Breast epithelium (tissue), 4 donors: ENCODE measurements at places on chromosomes 11 and 22.
A peak's percentile ranks its signal among the peaks of the same experiment; 100 is the strongest.

- no peaks in the 10 kb centered on the region for H3K27me3 ChIP-seq
- H3K4me3 ChIP-seq = no peak overlapping the region
- H3K36me3 ChIP-seq = no peaks in the 10 kb centered on the region
- H3K27ac ChIP-seq = no peak overlapping the region
- no peaks in the 10 kb centered on the region for H3K4me1 ChIP-seq
Measured at GRCh38 chr22:40070701-40071100, 75.9 kb downstream of the FAM83F start.

- H3K27ac ChIP-seq = peak overlapping the region; percentile 79
- DNase-seq = no peak
- peaks cover 6% of the 10 kb centered on the region for H3K36me3 ChIP-seq
- no peaks in the 10 kb centered on the region for H3K27me3 ChIP-seq
Measured at GRCh38 chr11:73359341-73359740, 16.9 kb upstream of the RELT start.

GRCh38 chr22:39645532-39645931 is 75.0 kb downstream of the CACNA1I start:
- no peak overlapping the region for H3K4me3 ChIP-seq
- H3K4me1 ChIP-seq = no peaks in the 10 kb centered on the region
- H3K27me3 ChIP-seq = no peaks in the 10 kb centered on the region
- H3K36me3 ChIP-seq = no peaks in the 10 kb centered on the region
- no peak overlapping the region for H3K27ac ChIP-seq

DNA sequence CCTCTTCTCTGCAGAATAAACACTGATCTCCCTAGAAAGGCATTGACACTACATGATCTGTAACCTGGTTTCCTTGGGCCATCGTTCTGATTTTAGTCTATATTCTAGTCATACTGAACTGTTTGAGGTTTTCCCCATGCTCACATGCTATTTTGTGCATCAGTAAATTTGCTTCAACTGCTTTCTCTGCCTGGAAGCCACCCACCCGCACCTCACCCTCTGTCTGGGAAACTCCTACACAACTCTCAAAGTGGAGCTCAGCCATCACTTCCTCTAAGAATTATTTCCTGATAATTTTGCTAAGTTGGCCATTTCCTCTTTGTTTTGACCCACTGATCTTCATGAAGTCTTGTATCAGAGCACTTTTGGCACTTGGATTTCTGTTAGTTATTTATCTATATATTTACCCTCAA is 36.1 kb downstream of the MMP20 start:
- no peaks in the 10 kb centered on the region for H3K27me3 ChIP-seq
- H3K27ac ChIP-seq = no peak overlapping the region
- no peak overlapping the region for H3K4me3 ChIP-seq
- no peaks in the 10 kb centered on the region for H3K4me1 ChIP-seq
- no peak for DNase-seq

GRCh38 chr11:70727899-70728620 is 329.7 kb downstream of the CTTN start:
- H3K4me3 ChIP-seq = no peak overlapping the region
- no peak overlapping the region for H3K27ac ChIP-seq
- no peaks in the 10 kb centered on the region for H3K4me1 ChIP-seq
- H3K27me3 ChIP-seq = no peaks in the 10 kb centered on the region
- DNase-seq = no peak
- no peaks in the 10 kb centered on the region for H3K36me3 ChIP-seq

GRCh38 chr11:12868315-12869073 is 140.6 kb upstream of the RASSF10 start:
- H3K27ac ChIP-seq = no peak overlapping the region
- H3K36me3 ChIP-seq = no peaks in the 10 kb centered on the region
- no peak for DNase-seq
- H3K27me3 ChIP-seq = no peaks in the 10 kb centered on the region

DNA sequence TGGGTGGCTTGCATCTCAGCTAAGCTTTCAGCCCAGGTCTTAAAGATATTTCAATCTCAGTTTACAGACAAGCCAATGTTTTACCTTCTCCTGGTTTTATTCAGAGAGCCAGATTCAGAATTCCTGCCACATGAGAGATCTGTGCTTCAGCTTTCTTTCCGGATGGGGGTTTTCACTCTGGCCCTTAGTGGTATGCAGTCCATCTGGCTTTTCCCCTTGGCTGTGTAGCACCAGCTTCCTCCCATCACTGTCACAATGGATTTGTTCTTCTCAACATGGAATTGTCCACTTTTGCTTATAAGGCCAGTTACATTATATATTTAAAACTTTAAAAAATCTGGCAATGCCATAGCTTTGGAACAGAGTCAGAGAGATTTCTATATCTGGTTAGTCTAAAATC is 303.9 kb downstream of the ETS1 start:
- no peak overlapping the region for H3K27ac ChIP-seq
- H3K4me1 ChIP-seq = no peaks in the 10 kb centered on the region
- no peak overlapping the region for H3K4me3 ChIP-seq
- H3K36me3 ChIP-seq = no peaks in the 10 kb centered on the region
- DNase-seq = no peak
- no peaks in the 10 kb centered on the region for H3K27me3 ChIP-seq

DNA sequence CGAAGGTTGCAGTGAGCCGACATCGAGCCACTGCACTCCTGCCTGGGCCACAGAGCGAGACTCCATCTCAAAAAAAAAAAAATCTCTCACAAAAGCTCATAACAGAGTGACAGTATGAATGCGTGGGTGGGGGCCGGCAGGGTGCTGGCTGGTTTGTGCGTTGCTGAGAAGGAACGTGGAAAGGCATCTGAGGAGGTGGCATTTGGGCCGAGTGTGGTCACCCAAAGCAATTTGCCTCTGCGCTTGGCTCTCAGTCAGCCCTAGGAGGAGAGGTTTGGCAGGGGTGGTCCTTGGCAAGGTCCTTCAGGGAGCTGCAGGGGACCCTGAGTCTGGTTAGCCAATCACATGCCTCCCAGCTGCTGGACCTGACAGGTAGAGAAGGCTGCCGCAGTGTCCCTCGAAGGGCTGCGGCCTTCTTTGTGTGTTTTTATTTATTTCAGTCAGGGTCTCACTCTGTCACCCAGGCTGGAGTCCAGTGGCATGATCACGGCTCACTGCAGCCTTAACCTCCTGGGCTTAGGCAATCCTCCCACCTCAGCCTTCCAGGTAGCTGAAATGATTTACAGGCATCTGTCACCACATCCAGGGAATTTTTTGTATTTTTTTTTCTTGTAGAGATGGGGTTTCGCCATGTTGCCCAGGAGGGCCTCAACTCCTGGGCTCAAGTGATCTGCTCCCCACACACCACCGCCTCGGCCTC is 23.5 kb upstream of the OSBPL5 start:
- H3K4me1 ChIP-seq = no peaks in the 10 kb centered on the region
- no peaks in the 10 kb centered on the region for H3K27me3 ChIP-seq
- no peak overlapping the region for H3K27ac ChIP-seq
- no peaks in the 10 kb centered on the region for H3K36me3 ChIP-seq

DNA sequence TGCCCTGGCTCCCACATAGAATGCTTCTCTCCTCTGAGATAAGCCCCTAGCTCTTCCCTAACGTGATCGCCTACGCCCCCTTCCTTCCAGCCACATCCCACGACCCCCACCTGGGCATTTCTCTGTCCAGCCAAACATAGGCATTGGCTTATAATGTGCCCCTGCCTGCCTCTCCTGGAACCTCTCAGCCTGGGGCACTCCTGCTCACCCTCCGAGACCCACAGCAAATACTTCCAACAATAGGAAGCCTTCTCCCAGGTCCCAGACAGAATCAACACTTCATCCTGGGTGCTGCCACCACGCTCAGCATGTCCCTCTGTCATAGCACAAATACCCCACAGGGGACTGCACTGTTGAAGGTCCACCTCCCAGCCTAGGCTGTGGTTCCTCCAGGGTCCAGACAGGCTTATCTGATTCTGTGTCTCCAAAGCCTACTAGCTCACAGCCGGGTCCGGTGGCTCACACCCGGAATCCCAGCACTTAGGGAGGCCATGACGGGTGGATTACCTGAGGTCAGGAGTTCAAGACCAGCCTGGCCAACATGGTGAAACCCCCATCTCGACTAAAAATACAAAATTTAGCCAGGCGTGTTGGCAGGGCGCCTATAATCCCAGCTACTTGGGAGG is 24.2 kb upstream of the TMPRSS4 start:
- no peak overlapping the region for H3K4me3 ChIP-seq
- no peak overlapping the region for H3K27ac ChIP-seq
- H3K27me3 ChIP-seq = no peaks in the 10 kb centered on the region

- no peak overlapping the region for H3K4me3 ChIP-seq
- H3K27ac ChIP-seq = no peak overlapping the region
- H3K36me3 ChIP-seq = no peaks in the 10 kb centered on the region
- no peaks in the 10 kb centered on the region for H3K4me1 ChIP-seq
- DNase-seq = no peak
- H3K27me3 ChIP-seq = no peaks in the 10 kb centered on the region
Measured at GRCh38 chr11:127454856-127455255, 454.3 kb upstream of the KIRREL3 start.

DNA sequence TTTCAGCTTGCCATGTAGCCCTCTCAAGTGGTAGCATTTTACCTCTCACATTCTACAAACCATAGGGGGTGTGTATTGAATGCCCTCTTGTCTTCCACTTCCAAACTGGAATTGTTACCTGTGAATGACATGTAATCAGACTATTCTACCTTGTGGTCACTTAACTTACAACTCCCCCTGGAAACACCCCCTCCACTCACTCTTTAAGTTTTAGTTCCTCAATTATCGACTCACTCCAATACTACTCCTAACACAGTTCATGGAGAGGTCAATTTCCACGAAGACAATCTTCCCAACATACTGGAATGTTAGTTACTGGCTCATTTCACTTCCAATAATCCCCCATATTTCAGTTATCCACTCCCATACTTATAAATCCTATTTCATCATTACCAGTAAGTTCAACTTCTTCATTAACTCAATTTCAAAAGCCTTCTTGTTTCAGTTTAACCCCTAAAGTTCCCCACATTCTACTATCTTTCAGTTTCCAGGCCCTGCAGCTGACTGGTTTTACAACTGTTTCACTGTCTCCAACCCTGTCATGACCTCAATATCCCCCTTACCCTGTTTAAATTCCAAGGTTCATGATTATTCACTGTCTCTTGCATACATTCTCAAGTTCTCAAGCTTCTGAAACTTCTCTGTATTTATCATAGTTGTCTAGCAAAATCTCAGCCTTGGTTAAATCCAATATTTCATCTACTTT is 92.5 kb downstream of the C11orf87 start:
- no peak overlapping the region for H3K27ac ChIP-seq
- H3K4me3 ChIP-seq = no peak overlapping the region
- no peaks in the 10 kb centered on the region for H3K27me3 ChIP-seq
- H3K36me3 ChIP-seq = no peaks in the 10 kb centered on the region
- no peak for DNase-seq

GRCh38 chr22:42443240-42444076 is 11.3 kb upstream of the NFAM1 start:
- no peaks in the 10 kb centered on the region for H3K36me3 ChIP-seq
- H3K27ac ChIP-seq = peak overlapping the region; percentile 85
- peaks cover 11% of the 10 kb centered on the region for H3K4me1 ChIP-seq

DNA sequence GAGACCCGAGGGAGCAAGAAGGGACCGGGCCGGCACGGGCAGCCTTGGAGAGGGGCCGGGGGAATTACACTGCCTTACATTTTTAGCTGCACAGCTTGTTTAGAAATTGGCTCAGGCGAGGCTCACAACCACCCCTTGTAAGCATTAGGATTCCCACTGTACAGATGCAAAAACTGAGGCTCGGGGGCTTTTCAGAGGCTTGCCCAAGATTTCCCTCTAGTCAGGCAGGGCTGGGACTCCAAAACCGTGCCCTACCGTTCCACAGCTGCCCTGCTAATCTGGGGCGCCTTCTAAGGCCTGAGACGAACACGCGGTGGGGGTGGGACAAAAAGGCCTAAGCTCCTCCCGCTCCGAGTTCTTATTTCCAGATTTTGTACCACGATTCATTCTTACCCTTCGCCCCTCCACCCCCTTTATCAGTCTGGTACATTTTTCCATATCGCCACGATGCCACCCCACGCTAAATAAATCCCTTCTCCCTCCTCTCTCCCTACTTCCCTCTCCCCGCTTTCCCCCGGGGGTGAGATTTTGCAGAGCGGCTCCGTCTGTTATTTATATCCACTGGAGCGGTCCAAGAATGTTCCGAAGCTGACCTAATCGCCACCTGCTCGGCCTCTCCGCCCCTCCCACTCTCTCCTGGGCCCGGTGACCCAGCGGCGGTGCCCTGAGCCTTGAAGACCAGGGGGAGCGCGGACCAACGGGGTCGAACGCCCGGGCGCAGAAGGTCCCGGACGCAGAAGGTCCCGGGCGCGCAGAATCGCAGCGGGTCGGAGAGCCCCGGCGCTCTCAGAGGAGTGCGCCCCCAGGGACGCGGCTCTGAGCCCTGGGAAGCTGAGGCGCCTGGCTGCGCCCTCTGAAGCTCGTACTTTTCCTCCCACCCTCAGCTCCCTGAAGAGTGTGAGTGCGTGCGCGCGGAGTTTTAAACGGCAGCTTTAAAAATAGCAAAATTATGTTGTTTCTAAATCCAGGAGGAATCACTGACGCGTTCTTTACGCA is 764 bp upstream of the PACSIN3 start:
- DNase-seq = no peak
- H3K4me1 ChIP-seq = peaks cover 10% of the 10 kb centered on the region
- H3K36me3 ChIP-seq = no peaks in the 10 kb centered on the region
- H3K4me3 ChIP-seq = peak overlapping the region; percentile 86
- H3K27me3 ChIP-seq = no peaks in the 10 kb centered on the region
- peak overlapping the region; percentile 89 for H3K27ac ChIP-seq

GRCh38 chr11:113282898-113283437 is 31.4 kb upstream of the TTC12 start:
- H3K4me1 ChIP-seq = no peaks in the 10 kb centered on the region
- H3K27me3 ChIP-seq = no peaks in the 10 kb centered on the region
- no peaks in the 10 kb centered on the region for H3K36me3 ChIP-seq
- no peak overlapping the region for H3K4me3 ChIP-seq
- DNase-seq = no peak

DNA sequence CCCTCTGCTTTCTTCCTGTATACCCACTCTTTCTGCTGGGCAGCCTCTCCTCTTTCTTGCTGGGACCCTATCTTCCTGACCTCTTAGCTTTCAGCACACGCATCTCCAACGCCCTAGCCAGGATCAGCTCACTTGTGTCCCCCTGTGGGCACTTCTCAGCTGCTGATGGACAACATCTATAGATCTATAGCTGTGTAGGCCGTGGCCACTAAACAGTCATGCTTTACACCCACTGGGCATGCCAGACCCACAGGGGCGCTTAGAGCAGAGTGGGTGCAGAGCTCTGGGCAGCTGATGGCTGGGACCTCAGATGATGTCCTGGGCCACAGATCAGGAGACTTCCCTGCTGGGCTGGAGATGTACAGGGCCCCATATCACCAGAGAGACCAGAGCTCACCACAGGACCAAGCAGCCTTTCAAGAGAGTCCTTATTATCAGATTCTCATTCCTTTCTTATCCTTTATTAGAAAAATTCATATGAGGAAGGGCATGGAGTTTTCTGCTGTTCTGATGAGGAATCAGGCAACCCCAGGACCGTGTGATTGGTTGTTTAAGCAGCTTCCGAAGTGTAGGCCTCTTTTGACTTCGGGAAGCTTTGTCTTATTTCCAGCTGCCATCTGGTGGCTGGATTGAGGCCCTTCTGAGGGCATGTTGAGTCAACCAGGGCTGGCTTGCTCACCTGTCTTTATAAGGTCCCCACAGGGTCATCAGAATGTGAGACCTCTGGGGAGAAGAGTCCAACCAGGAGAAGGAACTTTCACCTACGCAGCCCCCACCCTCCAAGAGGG is 60.5 kb downstream of the OSBP2 start:
- H3K36me3 ChIP-seq = no peaks in the 10 kb centered on the region
- H3K4me3 ChIP-seq = no peak overlapping the region
- H3K4me1 ChIP-seq = no peaks in the 10 kb centered on the region
- DNase-seq = no peak

GRCh38 chr11:126496576-126497337 is 141.3 kb downstream of the ST3GAL4 start:
- H3K4me3 ChIP-seq = no peak overlapping the region
- H3K27me3 ChIP-seq = no peaks in the 10 kb centered on the region
- H3K27ac ChIP-seq = no peak overlapping the region
- no peaks in the 10 kb centered on the region for H3K4me1 ChIP-seq
